ENCODE measurements at places on chromosomes 13 and 19.

GRCh38 chr19:12731337-12731736 is 3.1 kb downstream of the TRIR start:
- DNase-seq: no peak

- DNase-seq: no peak
These were observed 1.1 kb downstream of the A1BG start for GRCh38 chr19:58351990-58352755.

DNA sequence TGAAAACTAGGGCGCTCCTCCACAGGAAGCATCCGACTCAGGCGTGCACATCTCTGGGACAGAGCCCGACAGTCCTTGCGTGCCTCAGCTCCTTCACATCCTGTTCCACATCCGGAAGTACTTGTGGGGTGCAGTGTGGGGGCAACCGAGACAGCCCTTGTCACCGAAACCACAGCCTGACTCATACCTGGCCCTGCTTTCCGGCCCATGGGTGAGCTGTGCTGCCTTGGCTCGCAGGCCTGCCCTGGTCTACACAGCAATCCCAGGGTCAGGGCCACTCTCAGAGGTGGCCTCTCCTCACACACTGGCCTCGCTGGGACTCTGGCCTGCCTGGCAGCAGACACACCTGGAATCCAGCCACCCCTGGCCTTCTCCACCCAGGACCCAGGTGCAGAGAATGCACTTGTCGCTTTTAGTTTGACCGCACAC is 100.4 kb downstream of the STK24 start:
- DNase-seq: no peak

- DNase-seq: no peak
These were observed 14.4 kb downstream of the TJP3 start for GRCh38 chr19:3722443-3723109.

GRCh38 chr13:100588331-100589177 is at the start of gene GGACT:
GGACT (minus strand) TSS chr13:100588789; CDS start chr13:100532591, 56,198 bp downstream.
- DNase-seq: peak; percentile 62

Data from SHP77 treated with DMSO at 0.1 percent for 48 hours (cell line).